Skin of body (tissue), 3 donors: ENCODE measurements at places on chromosomes 2 and 18.

DNA sequence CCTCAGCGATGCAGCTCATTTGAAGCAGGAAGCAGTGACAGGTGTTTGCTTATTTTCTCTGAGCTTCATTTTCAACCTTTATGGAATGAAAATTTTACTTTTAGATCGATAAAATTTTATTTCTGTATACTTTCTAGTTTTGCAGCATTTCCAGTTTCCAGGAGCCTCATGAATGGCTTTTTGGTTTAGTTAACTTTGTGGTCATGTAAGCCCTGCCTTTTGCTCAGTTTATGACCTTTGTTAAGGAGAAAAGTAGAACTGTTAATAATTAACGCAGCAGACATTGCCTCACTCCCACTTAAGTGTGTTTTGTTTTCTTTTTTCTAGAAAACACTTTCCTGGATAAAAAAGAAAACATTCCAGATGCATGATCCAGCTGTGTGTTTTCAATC is 4.4 kb upstream of the FARP2 start:
- DNase-seq: no peak

- no peak for DNase-seq
Observed at GRCh38 chr2:55114597-55114996, 64.3 kb upstream of the RTN4 start.

DNA sequence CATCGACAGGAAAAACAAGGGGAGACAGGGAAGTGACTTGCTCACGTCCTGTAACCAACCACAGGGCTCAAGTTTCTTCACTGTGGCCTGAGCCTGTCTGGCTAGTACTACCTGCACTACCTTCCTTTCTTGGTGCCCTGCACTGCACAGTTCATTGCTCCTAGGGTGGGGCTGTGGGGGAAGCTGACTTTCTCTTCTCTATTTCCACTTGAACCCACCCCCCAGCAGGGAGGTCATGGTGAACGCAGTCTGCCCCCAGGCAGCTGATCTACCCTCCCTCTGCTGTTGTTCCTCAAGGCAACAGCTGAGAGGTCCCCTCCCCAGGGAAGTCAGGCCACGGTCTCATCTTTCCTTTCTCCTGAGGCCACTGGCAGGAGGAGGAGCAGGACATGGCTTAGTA is 532.1 kb downstream of the SOX11 start:
- no peak for DNase-seq

- no peak for DNase-seq
Observed at GRCh38 chr2:235841863-235842262, 326.3 kb downstream of the GBX2 start.

DNA sequence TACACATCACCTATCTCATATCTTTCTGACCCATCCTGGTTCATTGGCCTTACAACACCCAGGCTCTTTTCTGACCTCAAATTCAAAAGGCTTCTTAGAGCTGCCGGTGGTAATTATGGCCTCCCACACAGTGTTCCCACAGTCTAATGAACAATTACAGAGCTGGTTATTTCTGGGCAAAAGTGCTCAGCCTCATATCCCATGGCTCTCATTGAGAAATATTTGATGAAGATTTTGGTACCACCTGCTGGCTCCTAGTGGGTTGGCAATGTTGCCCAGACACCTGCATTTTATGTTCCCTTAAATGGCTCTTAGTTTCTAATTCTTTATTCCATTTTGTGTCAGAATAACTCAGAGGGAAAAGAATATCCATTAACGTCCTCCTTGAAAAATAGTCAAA is 20.1 kb upstream of the SCYGR2 start:
- no peak for DNase-seq

DNA sequence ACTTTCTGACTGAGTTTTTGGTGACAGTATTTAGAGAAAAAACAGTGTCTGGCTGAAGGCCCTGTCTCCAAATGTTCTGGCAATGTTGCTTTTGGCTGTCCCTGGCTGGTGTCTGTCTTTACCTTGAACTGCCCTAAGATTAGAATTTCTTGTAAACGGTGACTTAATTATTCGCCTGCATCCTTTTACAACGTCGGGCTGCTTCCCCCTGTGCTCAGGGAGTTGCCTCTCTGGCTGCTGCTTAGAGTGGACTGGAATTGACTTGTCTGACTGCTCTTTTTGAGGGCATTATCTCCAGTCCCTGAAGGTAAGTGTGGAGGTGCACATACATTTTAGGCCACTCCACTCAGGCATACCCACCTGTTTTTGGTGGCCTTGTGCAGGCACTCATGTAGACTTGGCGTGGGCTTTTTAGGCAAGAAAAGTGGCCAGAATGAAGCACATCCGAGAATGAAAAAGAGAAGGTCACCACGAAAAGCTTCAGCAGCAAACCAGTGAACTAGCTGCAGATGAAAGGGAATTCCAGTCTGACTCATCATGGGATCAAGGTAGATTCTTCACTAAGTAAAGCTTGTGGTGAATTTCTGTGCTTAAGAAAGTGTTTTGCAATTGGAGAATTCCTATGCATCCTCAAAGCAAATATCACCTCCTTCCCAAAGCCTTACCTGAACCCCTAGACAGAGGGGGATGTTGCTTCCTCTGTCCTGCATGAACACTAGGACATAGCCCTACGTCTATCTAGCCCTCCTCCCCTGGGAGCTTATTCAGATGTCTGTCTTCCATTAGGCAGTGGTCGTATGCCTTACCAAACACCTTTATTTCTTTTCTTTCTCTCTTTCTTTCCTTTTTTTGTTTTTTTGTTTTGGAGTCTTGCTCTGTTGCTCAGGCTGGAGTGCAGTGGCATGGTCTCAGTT is 230.3 kb upstream of the TRIB2 start:
- DNase-seq: no peak

GRCh38 chr2:215275824-215276223 is 36.0 kb upstream of the ATIC start:
- DNase-seq: no peak

- DNase-seq: no peak
Observed at GRCh38 chr2:14303366-14304115, 329.0 kb upstream of the LRATD1 start.

GRCh38 chr2:72394541-72395070 is 246.9 kb upstream of the CYP26B1 start:
- peak; percentile 0 for DNase-seq

DNA sequence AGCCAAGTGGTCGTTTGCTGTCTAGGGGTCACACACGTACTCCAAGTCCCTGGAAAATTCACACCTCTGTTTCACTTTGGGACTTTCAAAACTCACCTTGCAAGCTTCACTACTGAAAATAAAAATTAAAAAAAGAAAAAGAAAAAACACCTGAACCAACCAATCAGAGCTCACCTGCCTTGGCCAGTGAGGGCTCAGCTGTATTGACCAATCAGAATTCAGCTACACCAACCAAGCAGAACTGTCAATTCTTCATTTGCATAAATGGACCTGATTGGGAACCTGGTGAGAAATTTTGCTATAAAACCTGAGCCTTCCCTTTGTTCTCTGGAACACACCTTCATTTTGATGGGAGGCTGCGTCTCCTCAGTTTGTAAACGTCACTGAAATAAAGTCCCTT is 176.4 kb downstream of the TTC32 start:
- DNase-seq: no peak

DNA sequence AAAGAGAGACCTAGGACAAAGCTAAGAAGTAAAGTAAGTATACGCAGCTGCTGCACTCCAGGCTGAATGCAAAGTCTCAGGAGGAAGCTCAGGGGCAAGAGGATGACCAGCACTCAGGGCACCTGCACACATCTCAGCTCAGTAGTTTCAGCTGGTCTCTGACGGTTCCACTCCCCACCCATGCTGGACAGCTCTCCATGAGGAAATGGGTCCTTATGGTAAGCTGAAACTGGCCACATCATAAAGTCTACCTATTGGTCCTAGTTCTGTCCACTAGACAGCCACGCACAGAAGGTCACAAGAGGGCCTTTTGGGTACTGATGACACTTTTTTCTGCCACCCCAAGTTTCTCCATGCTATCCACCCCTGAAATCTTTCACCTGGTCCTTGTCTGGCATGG is 215.3 kb downstream of the TTC32 start:
- DNase-seq: no peak

DNA sequence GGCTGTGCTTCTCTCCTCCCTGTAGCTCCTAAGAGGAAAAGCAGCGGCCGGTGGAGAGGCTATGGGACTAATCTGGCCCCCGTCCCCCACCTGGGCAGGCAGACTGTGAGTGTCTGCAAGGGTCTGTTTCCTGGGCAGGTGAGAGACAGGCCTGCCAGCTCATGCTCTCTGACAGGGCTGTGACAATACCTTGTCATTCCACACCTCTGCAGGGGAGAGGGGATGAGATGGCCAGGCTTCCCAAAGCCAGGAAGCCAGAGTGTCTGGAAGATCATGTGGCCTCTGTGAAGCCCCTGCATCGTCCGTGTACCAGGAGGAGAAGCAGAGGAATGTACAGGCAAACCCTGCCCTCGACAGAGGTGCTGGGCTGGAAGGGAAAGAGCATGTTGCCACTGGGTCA is 142.5 kb upstream of the GATA6 start:
- DNase-seq: no peak

DNA sequence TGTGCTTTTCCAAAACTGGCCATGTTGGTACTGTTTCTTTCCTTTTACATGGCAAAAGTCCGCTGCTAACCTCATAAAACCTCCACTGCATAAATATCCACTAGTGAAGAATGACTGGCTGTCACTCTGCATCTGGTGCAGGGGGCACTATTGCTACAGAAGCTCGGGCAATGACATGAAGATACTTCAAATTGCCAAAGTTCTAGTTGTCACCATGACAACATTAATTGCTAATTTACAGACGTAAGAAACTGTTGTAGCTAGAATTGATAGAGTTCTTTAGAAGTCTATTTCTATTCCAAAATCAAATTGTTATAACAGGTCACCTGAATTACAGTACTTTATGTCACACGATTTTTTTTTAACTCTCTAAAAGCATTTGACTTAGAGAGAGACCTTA is 845 bp downstream of the CFAP210 start:
- no peak for DNase-seq

DNA sequence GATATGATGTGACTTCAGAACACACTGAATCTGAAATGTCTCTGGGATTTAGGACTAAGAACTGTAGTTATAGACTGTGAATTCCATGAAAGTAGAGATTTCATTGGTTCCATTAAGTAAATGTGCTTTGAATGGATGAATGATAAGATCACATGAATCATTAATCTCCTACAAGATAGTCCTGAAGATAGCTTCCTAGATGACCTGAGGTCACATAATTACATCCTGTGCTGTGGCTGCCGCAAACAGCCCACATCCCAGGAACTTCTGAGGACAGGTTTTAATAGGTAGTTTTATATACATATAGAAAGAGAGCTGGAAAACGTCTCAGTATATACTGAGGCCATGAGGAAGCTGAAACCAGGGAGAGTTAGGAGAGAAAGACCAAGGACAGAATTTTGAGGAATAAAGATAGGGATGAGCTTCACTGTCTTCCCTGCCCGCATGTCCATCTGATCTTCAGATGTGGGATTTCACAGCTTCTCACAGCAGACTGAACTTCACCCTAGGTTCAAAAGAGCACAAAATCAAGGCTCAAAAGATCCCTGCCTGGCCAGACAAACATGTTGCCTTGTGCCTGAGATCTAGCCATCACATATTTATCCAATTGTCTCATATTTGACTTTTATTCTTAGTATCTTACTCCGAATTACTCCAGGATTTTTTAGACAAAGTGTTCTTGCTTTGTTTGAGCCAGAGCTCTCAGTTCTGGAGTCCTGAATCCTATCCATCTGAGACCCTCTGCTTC is 188.2 kb downstream of the IRS1 start:
- DNase-seq: no peak

- DNase-seq: peak; percentile 28
Observed at GRCh38 chr18:49071778-49072177, 121.0 kb upstream of the SMAD7 start.

DNA sequence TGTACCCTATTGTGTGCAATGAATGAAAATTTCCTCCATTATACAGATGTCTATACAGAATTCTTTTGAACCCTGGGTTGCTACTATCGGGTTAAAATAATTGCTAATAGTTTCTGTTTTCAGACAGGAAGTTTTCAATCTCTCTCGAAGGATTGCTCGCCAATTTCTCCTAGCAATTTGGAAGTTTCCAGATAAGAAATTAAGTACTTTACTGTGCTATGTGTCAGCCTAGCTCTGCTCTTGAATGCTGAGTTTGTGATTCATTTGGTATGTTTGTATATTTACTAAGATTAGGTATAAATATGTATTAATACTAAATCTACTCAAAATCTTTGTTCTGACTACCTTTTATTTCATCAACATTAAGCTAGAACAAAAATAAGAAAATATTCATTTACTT is 74.6 kb upstream of the ARL5A start:
- no peak for DNase-seq

- DNase-seq: no peak
Observed at GRCh38 chr2:23708771-23709170, 218.2 kb downstream of the ATAD2B start.

GRCh38 chr2:12131975-12132374 is 385.5 kb downstream of the LPIN1 start:
- no peak for DNase-seq

- no peak for DNase-seq
Observed at GRCh38 chr2:213015387-213016165, 135.8 kb downstream of the IKZF2 start.

DNA sequence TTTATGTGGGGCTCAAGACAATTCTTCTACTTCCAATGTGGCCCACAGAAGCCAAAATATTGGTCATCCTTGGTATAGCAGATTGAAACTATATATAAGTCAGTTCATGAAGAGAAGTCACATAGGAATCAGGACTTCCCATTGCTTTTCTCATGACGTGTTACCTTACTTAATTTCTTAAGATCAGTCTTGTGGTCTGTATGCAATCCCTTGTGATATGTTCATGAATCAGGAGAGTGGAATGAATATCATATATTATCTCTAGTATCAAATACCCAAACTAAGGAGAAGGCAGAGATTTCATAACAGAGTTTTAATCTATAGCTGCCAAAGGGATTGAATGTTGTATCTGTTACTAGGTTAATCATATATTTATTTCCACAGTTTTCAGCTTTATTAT is 1390.4 kb downstream of the SUCLG1 start:
- no peak for DNase-seq
